ENCODE measurements at places on chromosomes 12 and 14.

- peak; percentile 30 for DNase-seq
Observed at GRCh38 chr14:104681689-104682074, 7.7 kb upstream of the INF2 start.

GRCh38 chr12:126384026-126384564 lies 1318.9 kb downstream of the AACS start:
- peak; percentile 22 for DNase-seq

- DNase-seq, result peak; percentile 86
Observed at GRCh38 chr14:57085801-57086200, 182.9 kb downstream of the EXOC5 start.

DNA sequence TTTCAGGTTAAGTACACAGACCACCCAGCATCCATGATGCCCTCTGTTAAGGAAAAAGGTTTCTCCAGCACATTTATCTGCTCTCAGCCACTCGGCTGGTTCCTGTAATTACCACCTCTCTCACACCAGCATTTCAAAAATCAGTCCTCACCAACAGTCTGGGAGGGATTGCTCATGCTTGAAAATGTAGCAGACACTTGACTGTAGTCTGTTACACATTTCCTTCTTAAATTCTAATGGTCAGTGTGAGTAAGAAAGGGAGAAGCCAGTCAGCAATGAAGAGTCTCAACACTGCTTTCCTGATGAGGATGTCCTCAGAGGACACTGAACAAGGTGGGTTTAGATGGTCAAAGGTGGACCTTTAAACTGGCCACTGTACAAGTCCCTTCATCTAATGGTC lies 6.0 kb downstream of the ZBTB39 start:
- no peak for DNase-seq
